ENCODE measurements at places on chromosomes 3 and 15.

DNA sequence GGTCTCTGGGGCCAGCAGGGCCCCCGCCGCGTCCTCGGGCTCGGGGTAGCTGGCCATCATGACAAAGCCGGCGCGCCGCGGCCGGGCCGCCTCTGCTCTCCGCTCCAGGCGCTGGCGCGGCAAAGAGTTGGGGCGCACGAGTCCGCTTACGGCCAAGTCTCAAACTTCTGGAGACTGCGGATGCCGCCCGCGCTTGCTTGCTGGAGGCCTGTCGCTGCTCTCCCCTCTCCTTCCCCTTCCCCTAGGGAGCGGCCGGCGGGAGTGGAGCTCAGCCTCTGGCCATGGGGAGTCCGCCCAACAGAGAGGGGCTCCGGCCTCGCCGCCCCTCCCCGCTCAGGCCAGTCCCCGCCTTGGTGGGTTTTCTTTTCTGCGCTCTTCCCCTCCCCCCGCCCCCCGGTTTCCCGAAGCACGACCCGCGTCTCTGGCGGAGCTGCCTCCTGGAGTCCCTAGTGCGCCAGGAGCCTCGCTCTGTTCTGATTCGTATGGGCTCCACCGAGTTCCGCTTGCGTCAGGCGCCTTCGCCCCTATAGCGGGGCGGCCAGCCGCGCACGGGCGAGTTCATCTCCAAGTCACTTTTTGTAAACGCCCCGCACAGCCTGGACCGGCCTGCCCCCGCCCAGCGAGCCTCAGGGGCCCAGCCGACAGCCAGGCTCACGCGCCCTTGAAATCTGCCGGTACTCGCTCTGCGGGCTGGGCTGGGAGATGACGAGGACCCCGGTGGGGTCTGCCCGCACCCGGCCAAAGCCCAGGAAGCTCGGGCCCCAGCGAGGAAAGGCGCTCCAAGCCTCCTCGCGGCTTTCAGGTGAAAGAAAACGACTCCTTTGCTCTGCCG is at the start of the genes FOXL2 and FOXL2NB:
Gene FOXL2 (minus strand): TSS at position 475 of the 832 bp plus-strand sequence. CDS start 415 bp downstream, at position 60.
Gene FOXL2NB (plus strand): TSS at position 555 of the 832 bp plus-strand sequence. CDS start 148 bp downstream, at position 703.
- DNase-seq: no peak

DNA sequence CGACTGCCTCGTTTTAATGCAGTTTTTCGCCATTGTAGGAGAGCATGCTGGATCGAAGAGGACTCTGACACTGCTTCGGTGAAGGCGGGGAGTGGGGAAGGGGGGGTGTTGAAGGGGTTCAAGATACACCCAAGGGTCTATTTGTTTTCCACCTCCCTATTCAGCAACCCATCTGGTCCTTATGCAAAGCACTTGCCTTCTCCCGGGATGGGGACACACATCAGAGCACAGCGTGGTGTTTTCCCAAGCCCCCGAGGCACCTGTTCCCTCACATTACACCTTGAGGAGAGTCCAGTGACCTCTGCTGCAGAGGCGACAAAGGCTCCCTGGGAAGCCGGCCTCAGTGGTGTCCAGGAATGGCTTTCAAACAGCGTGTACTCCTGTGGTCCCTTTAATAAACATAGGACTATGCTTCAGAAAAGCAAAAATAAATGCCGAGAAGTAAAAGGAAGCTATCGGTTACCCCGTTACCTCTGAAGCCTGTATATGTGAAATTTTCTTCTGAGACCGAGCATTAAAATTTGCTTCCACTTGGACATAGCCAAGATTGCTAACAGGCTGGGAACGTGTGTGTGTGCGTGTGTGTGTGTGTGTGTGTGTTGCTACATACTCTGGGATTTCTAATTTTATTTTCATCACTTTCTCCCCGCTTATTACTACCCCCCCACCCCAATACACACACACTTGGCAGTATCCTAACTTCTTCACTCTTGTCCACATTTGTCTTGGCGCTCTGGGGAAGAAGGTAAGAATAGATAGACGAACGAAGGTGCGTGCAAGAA is 53.2 kb downstream of the CCDC54 start:
- DNase-seq: peak; percentile 4

GRCh38 chr3:169146866-169147237 is 516.7 kb downstream of the MECOM start:
- DNase-seq: no peak

- DNase-seq: no peak
These were observed 3.0 kb upstream of the TKT start for GRCh38 chr3:53258600-53259426.

DNA sequence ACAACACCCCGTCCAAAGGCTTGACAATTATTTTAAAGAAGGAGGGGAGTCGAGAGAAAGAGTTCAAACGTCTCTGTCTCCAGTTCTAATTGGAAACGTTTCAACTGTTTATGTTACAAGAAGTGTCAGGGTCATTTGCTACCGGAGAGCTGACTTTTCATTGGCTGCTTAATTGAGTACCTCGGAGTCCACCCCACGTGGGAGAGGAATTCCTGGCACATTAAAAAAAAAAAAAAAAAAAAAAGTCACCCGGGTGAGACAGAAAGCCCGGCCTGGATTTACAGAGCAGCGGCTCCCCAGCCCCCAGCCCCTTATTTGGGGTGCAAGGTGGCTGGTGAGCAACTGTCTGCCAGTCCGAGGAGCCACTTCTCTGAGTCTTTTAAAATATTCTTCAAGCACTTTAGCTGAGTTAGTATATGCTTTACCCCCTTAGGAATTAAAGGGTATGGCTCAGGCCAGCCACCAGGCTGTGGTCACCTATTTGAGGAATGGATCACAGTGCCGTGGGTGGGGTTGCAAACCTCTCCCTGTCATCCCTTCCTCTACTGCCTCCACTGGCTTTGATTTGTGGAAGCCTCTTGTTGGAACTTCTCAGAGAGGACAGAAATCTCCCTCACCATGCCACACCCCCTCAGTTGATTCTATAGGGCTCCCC is 3.9 kb upstream of the TLE3 start:
- DNase-seq: no peak

DNA sequence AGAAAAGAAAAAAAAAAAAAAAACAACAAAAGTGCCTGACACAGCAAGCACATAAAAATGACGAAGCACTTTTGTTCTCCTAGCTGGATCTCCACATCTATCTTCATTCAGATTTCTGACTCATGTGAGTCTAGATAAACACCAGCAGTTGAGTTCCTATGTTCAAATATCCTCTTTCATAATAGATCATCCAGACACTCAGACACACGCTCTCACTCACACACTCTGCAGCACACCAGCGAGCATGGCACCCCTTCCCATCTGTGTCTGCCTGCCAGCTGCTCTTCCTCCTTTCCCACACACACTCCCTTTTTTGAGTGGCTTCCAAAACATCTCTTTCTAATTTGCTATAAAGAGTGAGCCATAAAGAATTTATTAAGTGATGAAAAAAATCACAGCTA is 19.8 kb upstream of the CELF6 start:
- DNase-seq: no peak

- no peak for DNase-seq
These were observed 59.9 kb downstream of the CHL1 start for GRCh38 chr3:256501-256900.

DNA sequence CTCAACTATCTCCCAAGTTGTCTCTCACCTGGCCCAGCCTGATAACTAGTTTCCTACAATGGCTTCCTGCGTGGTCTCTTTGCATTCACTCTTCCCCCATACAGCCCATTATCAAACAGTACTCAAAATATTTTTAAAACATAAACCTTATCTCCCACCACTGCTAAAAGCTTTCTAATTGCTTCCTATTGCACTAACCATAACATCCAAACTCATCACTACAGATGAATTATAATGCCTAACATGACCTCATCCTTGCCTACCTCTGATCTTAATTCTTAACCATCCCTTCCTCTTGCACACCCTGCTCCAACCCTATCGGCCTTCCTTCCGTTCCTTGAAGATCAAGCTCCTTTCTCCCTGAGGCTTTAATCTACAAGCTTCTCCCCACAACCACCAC is 17.0 kb downstream of the ACAP2 start:
- no peak for DNase-seq

DNA sequence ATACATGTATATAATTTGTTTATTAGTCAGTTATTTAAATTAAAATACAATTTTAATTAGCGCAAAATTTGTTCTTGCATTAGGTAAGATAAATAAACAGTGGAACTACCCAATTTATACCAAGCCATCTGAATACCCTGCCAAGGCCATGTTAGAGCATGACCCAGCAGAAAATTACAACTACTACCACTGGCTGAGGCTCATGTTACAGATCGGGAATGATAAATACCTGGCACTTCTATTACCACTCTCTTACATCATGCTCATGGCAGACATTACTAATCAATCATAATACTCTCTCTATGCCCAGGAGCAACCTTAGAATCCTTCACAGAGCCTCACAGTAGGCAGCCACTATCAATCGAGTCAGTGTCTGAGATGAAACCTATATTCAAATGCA is 21.2 kb upstream of the LMOD3 start:
- no peak for DNase-seq

Measured in activated naive CD4-positive, alpha-beta T cell (primary cell).